ENCODE measurements at places on chromosomes 11 and 22.

- DNase-seq = no peak
Observed at GRCh38 chr11:70498171-70498571, 99.8 kb downstream of the CTTN start.

- no peak for DNase-seq
Observed at GRCh38 chr11:83046621-83047172, 25.0 kb downstream of the RAB30 start.

- no peak for DNase-seq
Observed at GRCh38 chr11:95144313-95145235, 54.9 kb downstream of the ENDOD1 start.

DNA sequence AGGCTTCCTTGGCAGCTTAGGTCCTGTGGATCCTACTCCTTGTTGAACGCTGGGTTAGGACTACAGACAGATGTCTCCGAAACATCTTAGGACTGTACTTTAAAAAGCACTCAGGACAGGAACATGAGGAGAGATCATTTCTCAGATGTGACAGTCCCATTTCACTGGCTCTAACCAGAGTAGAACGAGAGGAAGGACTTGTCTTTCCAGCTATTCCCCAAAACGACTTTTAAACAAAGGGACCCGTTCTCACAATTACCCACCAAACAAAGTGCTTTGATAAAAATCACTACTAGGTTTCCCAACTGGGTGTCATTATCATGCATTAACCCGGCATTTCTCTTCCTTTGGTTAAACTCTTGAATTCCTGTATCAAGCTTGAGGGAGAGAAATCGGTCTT lies 84.7 kb upstream of the BARX2 start:
- no peak for DNase-seq

GRCh38 chr11:65487467-65488272 lies 11.2 kb upstream of the MALAT1 start:
- DNase-seq = peak; percentile 75

- DNase-seq = no peak
Observed at GRCh38 chr11:78138291-78138690, 1.1 kb downstream of the ALG8 start.

GRCh38 chr22:37804881-37805809 lies 2.6 kb upstream of the GCAT start:
- peak; percentile 69 for DNase-seq

GRCh38 chr11:126408901-126409619 lies 53.6 kb downstream of the ST3GAL4 start:
- DNase-seq = no peak

DNA sequence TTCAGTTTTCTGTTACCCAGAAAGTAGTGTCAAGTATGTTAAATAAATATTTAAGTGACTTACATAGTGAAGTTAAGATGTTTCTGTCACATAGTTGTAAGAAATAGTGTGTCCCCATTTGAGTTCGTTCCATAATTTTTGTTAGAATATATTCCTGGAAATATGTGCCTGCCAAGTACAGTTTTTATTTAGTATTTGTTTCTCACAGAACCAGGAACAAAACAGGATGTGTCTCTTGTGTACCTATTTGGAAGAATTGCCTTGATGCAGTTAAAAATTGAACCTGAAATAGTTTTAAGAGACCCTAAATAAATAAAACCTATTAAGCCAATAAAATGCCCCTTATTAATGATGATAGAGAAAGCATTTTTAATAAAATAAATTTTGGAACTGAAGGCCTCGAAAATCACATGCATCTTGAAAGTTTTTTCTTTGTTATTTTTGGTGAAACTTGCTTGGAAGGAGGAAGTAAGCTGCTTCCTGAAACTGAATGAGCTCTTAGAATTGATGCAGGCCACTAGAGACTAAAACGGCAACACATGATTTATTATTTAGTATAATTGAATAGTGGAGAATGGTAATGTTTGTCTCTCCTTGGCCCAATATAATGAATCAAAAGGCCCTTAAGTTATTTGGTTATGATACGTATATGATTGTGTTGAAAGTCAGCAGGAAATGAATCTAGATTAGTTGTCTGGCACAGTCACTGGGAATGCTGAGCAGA lies 55.9 kb downstream of the SWAP70 start:
- no peak for DNase-seq

GRCh38 chr22:49301398-49302149 lies 526.1 kb downstream of the BRD1 start:
- peak; percentile 8 for DNase-seq

- DNase-seq = no peak
Observed at GRCh38 chr11:17148536-17148935, 59.2 kb downstream of the PIK3C2A start.

- peak; percentile 37 for DNase-seq
Observed at GRCh38 chr11:131691181-131692041, 321.0 kb downstream of the NTM start.

DNA sequence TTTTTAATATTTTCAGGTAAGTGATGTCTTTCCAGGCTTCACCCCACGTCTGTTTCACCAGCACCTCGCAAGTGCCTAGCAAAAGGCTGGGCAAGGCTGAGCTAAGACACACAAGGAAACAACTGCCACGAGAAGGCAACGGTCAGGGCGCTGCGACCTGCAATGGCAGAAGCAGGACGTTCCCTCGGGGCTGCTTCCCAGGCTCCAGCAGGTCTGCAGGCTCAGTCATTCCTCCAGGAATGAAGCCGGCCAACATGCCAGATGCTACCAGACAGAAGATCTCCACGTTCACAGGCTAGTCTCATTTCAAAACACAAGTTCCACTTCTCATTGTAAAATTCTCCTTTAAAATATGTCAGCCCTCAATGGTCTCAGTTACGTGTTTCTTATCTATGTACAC lies 45.5 kb downstream of the CELSR1 start:
- no peak for DNase-seq

DNA sequence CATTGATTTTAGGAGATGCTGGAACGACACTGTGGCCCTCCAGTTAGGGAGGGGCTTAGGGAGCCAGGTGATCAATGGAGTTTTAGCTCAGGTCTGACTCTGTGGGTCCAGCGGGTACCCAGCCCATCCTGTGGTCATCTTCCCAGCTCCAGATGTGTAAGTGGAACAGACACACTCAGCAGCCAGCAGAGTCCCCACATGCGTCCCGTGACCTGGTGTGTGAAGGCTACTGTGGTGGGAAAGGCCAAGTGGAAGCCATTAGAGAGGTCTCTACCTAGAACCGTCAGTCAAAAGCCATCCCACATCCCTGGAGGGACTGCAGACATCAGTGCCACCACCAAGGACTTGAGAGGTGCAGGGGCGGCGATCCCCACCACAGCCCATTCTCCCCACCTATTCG lies 19.9 kb upstream of the CD81 start:
- DNase-seq = no peak

- DNase-seq = no peak
Observed at GRCh38 chr11:34155057-34155756, 49.8 kb downstream of the NAT10 start.

GRCh38 chr11:30855383-30856006 lies 269.3 kb upstream of the MPPED2 start:
- no peak for DNase-seq
